ENCODE measurements at places on chromosomes 11 and 22.

DNA sequence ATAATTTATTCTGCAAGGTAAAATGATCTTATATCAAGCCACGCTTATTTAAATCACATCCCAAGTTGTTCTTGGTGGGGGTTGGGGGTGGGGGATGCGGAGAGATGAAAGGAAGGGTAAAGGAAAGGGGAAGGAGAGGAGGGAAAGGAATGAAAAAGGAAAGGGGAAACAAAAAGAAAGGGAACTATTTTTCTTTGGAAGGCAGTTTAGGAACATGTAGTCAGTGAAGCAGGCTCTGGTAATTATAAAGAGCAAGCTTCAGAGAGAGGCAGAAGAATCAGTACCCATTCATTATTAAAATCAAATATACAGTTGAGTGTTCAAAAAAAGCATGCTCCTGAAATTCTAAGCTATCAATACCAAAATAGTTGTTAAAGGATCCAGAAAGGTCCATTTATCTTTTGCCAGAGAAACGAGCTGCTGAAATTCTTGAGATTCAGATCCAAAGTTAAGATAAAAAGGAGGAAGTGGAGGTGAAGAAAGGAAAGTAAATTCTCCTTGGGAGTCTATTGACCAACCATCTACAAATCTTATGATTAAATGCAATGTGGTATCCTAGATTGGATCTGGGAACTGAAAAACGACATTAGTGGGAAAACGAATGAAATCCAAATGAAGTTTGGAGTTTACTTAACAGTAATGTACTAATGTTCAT lies 107.4 kb downstream of the SGSM3 start:
- no peak for DNase-seq

- DNase-seq = no peak
Observed at GRCh38 chr22:26702906-26703830, 45.8 kb downstream of the MIAT start.

- DNase-seq = no peak
Observed at GRCh38 chr22:28544431-28544868, 135.2 kb downstream of the TTC28 start.

DNA sequence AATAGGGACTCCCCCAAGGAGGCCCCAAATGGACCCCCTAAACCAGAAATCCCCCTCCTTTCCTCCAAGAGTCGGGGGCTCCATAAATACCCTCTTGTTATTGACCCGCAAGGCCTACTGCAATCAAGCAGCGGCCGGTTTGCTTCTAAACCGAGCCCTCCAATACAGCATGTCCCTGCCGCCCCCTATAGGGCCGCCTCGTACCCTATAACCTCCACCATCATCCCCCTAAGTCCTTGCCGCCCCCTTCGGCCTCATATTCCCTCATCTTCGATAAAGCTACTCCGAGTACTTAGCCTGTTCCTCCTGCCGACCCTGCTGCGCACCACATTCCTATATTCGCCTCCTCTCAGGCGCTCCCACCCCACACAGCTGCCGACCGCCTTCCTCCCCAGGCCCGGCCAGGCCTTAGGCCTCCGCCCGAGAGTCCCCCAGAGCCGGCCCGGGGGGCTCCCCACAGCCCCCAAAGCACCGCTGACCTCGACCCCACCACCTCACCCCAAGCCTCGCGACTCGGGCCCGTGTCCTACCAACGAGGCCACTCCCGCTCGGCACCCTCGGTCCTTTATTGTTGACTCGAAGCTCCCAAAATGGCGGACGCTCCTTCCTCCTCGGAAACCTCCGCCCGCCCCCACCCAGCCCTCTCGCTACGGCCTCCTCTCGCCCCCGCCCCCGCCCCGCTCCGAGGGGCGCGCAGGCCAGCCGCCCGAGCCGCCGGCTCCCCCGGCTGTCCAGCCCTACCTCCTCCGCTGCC lies 430 bp downstream of the DDX6 start:
- peak; percentile 62 for DNase-seq

DNA sequence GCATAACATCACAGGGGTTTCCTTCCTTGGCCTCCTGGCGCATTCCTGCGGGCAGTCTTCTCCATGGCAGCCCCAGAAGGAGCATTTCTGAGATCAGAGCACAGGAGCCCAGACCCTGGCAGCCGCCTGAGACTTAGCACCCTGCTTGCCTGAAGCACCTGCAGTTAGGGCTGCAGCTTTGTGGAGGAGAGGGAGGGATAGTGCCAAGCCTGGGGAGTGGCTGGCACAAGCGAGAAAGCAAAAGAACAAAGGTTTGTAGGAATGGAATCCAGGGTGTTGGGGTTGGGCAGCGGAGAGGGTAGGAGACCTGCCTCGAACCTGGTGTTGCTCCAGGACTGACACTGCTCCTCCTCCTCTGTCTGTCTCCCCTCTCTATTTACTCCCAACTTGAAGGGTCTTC lies 66.9 kb downstream of the SCN3B start:
- DNase-seq = no peak
